ENCODE measurements at places on chromosomes 16 and 17.
A peak's percentile ranks its signal among the peaks of the same experiment; 100 is the strongest.

DNA sequence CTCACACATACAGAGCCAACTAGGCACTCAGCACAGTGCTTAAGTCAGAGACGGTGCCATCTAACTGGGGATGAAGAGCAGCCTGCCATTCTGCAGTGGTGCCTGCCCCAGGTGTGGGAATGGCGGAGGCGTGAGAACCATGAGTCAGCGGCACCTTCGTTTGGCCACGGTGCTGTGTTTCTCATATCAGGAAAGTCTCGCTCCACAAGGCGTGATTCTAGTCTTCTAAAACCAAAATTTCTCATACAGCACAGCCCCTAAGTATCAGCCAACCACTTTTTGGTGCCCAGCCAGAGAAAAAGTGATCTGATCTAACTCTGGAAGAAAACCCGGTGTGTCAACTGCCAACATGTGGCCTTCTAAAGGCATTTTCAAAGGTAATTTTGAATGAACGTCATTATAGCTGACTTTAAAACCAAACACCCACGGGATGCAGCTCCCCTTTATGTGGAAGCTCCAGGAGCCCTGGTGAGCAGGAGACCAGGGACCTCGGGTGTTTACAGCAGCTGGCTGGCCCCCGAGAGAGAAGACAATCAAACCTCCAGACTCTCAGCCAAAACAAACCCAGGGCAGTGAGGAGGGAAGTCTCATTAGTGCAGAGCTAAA is 54.6 kb downstream of the ABCC12 start:
- DNase-seq: no peak

- no peak for DNase-seq
These were observed 22.4 kb downstream of the CDRT15 start for GRCh38 chr17:14214271-14214670.

GRCh38 chr16:28534542-28535373 is 4.0 kb downstream of the NUPR1 start:
- DNase-seq: no peak

DNA sequence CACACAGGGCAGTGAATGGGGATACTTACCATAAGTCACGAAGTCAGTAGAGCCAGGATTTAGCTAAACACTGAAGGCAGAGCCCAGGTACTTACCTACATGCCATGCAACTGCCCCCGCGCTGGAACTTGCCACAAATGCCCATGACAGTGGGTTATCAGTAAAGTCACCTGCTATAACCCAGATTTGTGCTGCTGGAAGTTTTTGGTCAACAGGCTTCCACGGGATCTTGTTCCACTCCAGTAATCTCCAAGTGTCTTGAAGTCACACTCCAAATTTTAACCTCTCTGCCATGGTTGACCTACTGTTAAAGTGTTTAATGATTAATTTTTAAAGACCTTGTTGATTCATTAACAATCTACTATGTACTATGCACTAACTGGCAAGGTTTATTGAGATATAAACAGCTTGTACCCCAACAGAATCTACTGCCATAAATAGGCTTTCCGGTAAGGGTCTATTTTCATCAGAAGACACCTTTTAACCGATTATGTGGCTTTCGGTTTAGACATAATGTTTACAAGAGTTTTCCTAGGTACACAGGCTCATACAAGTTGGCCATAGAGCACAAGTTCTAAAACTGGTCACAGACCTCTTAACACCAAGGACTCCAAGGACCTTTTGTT is 6.3 kb upstream of the SLC5A11 start:
- peak; percentile 69 for DNase-seq

DNA sequence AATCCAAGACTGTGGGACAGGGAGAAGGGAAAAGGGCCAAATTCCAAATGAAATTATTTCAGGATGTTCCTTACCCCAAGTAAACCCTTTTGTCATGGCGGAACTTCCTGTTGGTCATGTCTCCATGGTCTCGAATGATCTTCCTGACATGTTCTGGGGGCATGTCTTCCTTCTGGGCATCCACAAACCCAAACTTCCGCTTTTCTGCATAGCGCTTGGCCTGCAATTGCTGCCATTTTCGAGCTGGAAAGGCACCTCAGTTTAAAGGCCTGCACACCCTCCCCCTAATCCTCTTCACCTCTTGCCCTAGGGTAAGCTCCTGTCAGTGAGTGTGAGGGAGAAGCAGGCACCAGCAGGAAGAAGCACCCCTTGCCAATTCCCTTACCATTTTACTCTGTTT is 1.2 kb downstream of the PRPF8 start:
- DNase-seq: no peak

GRCh38 chr16:1991948-1992703 is 2.4 kb downstream of the SYNGR3 start:
- no peak for DNase-seq

DNA sequence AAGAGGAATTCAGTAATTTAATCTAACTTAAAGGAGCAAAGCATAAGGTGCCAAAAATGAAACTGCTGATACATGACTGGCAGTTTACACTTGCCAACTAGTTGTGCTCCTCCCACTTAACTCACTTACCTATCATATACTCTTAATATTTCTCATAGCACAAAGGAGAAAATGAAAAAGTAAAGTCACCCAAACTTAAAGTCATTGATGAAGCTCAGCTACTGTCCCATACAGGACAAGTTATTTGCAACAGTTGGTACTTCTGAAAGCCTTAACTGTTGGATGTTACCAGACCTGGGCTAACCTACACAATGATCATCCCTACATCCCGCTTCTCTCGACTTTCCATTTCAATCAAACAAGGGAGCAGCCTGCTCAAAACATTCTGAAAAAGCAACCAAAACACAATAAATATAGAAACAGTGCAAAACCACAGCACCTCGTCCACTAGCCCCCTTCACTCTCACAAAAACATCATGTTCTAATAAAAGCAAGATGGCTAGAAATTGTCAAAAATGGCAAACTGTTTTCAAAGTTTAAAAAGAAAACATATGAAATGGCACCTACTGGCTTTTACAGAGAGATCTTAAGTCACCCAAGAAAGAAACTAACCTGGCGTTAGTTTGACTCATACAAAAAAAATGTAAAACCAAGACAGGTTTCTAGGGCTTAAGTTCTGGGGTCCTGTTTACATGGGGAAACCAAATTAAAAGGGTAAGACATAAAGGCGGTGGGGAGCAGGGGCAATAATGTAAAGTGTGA is 868 bp downstream of the MED13 start:
- no peak for DNase-seq

DNA sequence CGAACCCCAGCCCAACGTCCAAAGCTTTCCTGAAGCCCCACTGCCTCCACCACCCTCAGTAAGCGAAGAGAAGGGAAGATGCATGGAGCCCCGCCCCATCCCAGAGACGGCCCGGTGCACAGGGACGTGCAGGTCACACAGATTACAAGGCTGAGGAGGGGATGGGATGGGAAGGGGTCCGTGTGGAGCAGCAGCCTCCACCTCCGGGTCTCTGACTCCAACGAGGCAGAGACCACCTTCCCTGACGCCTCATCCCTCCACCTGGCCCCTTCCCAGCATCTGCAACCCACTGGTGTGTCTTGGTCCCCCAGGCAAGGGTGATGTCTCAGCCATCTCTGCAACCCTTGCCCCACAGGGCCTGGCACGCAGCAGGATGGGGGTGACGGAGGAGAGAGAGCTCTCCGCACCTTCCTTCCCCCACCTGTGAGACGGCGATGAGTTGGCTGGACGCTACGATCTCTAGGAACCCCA is 58.5 kb downstream of the TBC1D16 start:
- no peak for DNase-seq

All from DMS79 treated with DMSO at 0.1 percent for 48 hours (cell line).